ENCODE measurements at places on chromosomes 6 and 20.

DNA sequence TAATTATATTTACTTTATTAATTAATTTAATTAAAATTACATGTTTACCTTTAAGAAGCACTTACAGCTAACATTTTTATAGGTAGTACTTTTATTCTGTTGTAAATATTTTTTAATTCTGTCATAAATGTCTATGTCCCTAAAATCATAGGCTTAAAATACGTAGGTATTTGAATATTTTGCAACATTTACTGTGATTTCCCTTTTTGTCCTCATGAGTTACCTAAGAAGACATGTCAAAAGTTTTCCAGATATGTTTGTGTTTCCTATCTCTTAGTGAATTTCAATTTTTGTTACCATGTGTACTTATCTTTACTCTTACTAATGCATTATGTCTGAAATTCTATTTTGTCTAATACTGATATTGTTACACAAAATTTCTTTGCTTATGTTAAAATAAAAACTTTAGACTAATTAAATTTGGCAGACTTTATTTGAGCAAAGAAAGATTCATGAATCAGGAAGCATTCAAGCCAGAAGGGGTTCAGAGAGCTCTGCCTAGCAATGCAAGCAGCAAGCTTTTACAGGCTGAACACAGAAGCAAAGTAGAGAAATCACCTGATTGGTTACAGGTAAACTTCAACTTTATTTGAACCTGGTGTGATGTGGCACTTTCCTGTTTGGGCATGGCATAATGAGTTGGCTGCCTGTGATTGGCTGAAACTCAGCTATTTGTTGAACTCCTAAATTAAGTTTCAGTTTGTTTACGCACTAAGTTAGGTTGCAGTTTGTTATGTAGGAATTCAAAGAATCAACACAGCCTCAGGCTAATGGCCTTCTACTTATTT lies 123.2 kb upstream of the TMEM170B start:
- DNase-seq = no peak

DNA sequence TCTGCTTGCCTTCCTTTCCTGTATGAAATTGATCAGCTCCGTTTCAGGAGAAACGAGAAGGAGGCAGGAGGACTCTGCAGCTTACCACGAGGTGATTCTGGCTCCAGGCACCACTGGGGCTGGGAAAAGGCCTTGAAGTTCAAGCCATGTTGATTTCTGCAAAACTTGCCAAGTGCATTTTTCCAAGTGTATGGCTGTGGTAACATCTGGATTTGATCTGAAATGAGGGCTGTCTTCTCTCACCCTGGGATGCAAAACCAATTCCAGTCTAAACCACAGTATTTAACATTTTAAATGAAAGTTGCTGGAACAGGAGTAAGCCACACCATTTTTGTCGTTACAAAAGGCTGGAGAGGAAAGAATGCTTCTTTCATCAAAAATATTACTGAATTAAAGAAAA lies 36.1 kb upstream of the FAM210B start:
- DNase-seq = no peak

- no peak for DNase-seq
Observed at GRCh38 chr6:127737768-127738167, 160.8 kb downstream of the C6orf58 start.

DNA sequence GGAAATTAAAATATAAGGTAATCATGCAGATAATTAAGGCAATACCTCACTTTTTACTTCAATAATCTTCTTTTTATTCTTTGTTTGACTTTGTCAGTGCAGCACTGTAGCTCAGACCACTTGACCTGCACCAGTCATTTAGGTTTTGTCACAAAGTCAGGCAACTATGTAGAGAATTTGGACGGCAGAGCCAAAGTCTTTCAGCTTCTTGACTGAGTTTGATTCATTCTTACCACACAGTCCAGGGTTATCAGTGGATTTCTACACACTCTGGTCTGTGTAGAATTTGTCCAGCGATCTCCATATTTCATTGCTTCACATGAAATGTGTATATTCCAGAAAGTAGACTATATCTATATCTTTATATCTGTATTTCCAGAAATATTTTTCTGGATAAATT lies 107.3 kb downstream of the TFAP2B start:
- no peak for DNase-seq
